ENCODE measurements at places on chromosomes 1 and 21.

- no peak for DNase-seq
These were observed 54.0 kb downstream of the PIK3CD start for GRCh38 chr1:9705337-9706093.

- no peak for DNase-seq
These were observed 4.2 kb downstream of the ADCY10 start for GRCh38 chr1:167909691-167910180.

- no peak for DNase-seq
These were observed 209.0 kb downstream of the RHOU start for GRCh38 chr1:228944296-228944695.

DNA sequence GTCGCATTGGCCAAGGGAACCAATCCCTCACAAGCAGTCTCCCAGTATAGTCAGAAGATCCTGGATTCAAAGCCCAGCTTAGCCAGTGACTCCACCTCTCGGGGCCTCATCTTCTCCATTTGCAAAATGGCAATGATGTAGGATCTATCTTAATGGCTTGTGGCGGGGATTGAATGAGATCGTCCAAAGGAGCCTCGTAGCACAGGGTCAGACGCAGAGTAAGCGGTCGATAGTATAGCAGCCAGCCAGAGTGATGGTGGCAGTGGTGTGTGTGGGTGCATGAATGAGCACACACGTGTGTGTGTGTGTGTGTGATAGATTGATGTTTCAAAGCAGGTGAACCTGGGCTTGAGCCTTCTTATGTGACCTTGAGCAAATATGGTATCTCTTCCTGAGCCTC lies 79.8 kb upstream of the WNT4 start:
- DNase-seq = no peak

DNA sequence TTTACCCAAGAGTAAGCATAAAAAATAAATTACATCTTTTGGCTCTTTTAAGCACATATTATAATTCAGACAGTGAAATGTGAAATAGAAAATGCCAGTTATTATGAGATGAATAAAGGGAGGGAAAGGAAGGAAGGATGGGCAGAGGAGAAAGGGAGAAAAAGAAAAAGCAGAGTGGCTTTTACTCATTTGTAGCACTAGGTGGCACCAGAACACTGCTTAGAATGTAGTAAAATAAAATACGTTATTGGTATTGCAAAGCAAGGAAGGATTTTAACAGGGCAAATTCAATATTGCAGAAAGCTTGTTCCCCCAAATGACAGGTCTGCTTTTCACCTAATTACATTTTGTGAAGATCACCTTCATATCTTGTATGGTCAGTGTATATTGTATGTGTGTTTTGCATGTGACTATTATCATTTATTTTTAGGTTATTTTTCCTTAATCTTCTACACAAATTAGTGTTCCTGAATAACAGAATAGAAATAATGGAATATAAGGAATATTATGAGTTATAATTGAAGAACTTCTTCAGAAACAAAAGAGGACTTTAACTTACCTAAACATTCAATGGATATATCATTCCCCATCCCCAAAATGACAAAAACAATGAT lies 9.1 kb upstream of the PCNX2 start:
- DNase-seq = no peak

GRCh38 chr1:67614511-67614934 lies 70.5 kb upstream of the GADD45A start:
- DNase-seq = no peak

DNA sequence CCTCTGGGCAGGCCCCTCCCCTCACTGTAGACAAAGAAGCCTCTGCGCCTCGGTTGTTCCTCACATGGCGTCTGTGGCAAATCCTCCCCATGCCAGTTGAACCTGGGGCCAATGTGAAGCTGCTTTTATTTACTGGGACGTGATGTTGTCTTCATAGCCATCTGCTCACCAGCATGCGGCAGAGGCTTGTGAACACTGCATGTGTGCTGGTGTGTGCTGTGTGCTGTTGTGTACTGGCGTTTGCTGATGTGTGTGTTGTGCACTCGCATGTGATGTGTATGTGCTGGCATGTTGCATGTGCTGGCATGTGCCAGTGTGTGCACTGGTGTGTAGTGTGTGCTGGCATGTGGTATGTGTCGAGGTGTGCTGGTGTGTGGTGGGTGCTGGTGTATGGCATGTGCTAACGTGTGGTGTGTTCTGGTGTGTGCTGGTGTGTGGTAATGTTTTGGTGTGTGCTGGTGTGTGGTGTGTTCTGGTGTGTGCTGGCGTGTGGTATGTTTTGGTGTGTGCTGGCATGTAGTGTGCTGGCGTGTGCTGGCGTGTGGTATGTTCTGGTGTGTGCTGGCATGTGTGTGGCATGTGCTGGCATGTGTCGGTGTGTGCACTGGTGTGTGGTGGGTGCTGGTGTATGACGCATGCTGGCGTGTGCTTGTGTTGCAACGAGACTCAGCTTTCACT lies 37.2 kb upstream of the TRAPPC10 start:
- DNase-seq = no peak

DNA sequence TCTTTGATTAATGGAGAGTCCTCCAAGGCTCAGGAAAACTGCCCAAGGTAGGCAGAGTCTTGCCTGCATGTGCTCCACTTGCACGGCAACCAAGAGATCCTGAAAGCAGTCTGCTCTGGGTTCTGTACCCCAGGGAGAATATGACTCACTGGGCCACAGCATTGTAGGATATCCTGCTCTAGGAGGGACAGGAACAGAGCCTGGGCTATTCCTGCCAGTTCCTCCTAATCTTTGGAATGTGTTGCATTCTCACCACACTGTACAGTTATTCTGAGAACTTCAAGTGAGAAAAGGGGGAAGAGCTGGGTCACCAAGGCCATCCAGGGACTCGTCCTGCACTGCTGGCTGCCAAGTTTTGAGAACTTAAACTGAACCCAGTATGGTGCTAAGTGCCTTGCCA lies 278.5 kb downstream of the MATN1 start:
- DNase-seq = no peak

DNA sequence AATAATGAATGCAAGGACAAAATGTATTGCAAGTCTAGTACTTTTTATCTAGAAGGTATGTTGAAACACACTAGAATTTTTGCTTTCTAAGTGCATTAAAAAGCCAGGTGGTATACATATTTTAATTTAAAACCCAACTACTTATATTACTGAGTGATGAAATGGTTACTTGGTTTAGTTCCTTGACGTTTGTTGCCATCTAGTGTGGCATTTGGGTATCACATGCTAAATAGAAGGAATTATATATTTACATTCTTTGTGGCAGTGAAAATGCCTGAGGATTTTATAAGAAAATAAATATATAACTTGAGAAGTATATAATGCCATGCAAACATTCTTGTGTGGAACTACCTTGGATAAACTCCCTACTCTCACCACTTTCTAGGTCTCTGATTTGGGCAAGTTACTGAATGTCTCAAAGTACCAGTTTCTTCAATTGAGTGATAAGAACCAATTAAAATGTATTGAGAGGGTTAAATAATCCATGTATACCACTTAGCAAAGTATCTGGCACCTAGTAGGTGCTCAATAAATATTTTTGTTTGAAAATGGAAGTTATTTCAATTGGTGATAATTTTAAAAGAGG lies 69.6 kb downstream of the SDCCAG8 start:
- DNase-seq = no peak

DNA sequence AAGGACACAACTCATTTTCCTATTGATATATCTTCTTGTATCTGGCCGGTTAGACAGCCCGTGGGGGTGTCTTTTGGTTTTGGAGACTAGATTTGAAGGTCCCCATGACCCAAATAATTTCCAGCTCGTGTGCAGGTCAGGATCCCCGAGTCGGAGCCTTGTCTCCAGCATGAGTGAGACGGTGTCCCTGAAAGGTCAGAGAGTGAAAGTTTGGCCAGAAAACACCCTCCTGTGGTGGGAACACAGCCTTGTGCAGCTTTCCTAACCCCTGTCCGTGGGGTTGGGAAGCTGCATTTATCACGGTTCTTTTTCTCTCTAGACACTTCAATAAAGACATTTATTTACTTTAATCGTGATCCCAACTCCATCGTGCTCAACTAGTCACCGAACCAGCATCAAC lies 17.6 kb downstream of the COQ8A start:
- DNase-seq = no peak

DNA sequence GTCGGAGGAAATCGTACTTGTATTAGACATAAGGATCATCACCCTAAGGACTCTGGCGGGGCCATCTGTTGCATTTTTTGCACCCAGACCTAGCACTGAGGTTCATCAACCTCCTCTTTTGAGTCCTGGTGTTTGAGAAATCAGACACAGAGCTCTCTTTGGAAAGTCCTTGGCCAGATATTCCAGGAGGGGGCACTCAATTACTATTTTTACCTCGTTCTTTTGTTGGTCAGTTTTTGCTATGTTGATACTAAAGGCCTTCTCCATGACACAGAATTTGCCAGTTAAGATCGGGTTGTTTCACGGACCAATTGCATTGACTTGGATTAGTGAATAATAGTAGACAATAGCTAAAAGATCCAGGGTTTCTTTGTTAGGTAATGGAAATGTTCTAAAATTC lies 711.2 kb downstream of the KCNT2 start:
- DNase-seq = no peak

All from activated CD4-positive, alpha-beta T cell treated with anti-CD3 and anti-CD28 coated beads, Interleukin-2, amount 50 U/mL, for 48 hours (primary cell).